ENCODE measurements at places on chromosomes 1 and 21.

GRCh38 chr1:97304366-97304765 is 582.8 kb downstream of the PTBP2 start:
- DNase-seq: no peak

GRCh38 chr1:211632117-211632807 is 43.2 kb downstream of the NEK2 start:
- DNase-seq: no peak

DNA sequence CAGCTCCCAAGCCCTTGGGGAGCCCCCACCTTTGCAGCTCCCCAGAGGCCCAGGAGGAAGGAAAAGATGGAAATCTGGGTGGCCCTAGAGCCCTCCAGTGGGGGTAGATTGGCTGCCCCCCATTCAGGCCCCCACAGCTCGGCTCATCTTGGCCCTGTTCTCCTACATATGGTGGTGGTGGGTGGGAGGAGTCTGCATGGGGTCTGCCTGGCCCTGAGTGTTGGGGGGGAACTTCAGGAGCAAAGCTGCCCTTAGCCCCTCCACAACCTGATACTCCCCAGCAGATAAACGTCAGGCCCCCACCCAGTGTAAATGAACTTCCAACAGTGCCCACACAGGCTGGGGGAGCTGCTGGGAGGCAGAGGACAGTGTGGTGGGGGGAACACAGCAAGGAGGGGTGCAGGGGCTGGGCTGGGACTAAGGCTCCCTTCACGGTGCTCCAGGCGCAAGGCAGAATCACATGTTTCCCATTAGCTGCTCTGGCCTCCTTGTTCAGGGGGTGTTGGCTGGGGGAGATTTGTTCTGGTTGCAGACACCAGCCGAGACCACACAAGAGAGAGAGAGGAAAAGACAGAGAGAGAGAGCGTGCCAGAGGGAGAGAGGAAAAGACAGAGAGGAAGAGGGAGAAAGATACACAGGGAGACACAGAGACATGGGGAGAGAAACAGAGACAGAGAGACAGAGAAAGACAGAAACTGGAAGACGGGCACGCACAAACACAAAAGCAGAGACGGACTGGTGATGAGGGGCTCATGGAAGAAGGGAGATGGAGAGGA is 42.6 kb downstream of the AHDC1 start:
- no peak for DNase-seq

- peak; percentile 77 for DNase-seq
These were observed at the start of gene ZBTB8OS for GRCh38 chr1:32650248-32650751. Gene ZBTB8OS (minus strand): TSS chr1:32650550. CDS start chr1:32650529, 21 bp downstream.

- DNase-seq: no peak
These were observed 6.3 kb upstream of the HHIPL2 start for GRCh38 chr1:222554177-222554576.

All from activated naive CD4-positive, alpha-beta T cell (primary cell).